Stimulated activated CD4-positive, alpha-beta T cell treated with anti-CD3 and anti-CD28 coated beads, Interleukin-4, amount 100 ng/mL, for 1 hour (primary cell): ENCODE measurements at places on chromosomes 12 and 14.

DNA sequence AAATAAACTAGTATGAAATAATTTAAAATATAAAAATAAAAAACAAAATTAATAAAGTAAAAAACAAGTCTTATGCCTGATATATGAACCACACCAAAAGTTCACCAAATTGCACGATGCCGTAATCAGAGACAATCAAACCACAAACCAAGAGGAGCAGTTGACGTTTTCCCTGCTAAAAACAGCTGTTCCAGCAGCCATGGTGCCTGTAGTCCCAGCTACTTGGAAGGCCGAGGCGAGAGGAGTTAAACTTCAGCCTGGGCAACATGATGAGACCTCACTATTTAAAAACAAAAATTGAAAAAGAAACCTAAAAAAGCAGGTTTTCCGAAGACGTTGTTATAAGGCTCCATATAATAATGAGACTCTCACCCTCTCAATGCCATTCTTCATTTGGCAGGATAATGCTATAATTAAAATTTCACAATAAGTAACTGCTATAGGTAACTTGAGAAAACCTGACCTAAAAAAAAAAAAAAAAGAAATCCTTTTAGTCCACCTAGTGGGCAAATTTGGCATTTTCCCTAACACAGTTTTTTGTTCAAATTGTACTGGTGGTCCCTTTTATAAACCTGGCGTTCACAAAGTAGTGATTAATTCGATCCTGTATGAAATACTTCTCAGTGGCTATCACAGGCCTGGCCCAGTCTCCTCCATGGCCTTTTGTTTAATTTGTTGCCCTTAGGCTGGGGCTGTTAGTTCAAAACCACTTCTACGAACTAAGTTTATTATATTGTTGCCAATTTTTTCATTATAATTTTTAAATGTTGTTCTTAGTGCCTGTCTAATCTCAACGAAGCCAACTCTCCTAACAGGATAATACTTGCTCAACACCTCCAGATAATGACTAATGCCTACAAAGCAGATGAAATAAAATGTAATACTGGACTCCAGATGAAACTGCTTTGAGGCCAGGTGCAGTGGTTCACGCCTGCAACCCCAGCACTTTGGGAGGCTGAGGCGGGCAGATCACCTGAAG is 62.1 kb downstream of the TNFAIP2 start:
- DNase-seq, result no peak

GRCh38 chr14:92481386-92481785 is 32.2 kb upstream of the RIN3 start:
- DNase-seq, result no peak

GRCh38 chr12:79402606-79403005 is 288.2 kb downstream of the PAWR start:
- DNase-seq, result no peak

DNA sequence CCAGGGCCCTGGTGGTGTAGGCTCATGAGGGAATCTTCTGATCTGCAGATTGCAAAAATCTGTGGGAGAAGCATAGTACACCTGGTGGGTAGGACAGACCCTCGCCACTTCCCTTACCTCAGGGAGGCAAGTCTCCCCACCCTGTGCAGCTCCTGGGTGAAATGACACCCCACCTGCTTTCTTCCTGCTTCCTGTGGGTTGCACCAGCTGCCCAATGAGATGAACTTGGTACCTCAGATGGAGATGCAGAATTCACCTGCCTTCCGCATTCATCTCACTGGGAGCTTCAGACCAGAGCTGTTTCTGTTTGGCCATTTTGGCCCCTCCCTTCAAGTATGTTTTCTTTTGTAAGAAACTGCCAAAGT is 4.7 kb downstream of the CLEC2D start:
- DNase-seq, result no peak

GRCh38 chr12:105020241-105020962 is 34.3 kb downstream of the NOPCHAP1 start:
- DNase-seq, result no peak

- DNase-seq, result no peak
These were observed 167.9 kb downstream of the PHETA1 start for GRCh38 chr12:111201036-111201435.

DNA sequence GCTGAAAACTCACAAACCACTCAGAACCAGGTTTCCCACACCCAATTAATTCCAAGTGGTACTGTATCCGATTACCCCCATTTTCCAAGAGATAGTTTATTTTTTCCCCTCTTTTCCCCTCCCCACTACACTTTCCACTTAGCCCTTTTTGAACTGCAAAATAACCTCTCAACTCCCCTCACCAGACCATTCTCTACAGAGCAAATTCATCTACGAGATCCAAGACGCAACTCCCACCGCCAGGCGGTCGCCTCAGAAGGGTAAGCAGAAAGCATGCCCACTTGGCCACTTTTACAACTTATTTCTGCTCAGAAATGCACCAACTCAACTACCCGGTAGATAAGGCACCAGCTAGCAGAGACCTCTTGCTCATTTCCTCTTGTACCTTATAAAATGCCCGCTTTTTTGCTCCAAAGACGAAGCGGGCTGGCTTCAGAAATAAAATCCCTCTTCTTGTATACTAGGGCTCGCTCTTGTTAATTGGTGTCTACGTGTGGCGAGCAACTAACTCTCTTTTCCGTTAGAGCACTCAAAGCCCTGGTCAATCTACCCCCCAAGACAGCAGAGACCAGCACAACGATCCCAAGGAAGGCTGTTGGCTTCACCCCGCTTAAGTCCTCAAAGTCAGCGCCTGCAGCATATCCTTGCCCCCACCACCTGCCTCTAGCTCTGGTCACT is 910 bp upstream of the SRP54 start:
- peak; percentile 40 for DNase-seq

DNA sequence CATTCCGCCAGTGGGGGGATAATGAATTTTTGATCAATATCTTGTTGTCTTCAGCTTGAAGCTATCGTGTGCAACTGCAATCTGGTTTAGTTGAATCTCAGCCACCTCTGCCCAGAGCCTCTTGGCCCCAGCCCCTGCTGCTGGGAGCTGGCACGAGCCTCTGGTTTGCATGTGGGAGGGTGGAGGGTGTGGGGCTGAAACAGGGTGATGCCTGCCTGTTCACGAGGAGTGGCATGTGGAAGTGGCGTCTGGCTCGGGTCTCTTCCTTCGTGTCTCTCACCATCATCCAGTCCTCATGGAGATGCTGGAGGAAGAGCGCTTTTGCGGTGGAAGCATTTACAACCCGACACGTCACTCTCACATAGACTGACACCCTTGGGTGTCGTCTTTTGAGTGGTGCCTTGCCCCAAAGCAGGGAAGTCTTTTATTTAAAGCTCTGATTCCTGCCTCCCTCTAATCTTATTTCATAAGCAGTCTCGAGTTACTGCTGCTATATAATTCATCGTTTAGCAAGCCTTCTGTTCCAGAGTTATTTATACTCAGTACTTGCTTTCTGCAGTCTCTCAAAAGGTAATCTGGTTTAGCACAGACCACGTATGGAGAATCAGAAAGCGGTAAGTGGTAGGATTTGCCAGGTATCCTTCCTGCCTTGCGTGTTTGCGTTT is 64.5 kb downstream of the AACS start:
- no peak for DNase-seq

GRCh38 chr12:67804168-67804567 is 155.6 kb downstream of the DYRK2 start:
- peak; percentile 38 for DNase-seq

DNA sequence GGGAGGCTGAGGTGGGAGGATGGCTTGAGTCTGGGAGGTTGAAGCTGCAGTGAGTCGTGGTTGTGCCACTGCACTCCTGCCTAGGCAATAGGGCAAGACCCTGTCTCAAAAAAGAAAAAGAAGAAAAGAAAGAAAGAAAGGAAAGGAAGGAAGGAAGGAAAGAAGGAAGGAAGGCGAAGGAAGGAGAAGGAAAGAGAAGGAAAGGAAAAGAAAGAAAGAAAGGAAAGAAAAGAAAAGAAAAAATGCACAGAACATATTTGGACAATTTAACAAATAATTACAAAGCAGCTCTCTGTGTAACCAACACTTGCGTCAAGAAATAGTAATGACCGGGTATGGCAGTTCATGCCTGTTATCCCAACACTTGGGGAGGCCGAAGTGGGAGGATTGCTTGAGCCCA is 35.8 kb upstream of the PTGR2 start:
- no peak for DNase-seq

DNA sequence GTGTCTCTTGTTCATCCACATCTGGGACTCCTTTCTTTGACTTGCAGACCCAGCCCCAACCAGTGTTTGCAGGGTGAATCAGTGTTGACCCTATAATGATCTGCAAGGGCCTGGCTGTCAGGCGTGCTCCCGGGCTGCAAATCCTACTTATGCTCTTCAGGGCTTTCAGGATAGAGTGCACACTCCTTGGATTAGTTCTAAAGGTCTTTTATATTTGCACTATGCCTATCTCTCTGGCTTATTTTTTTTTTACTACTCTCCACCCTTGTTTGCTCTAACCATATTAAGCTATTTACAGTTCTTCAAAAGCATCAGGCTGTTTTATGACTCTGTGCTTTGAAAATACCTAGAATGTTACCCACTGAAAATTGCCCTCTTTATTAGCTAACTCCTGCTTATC is 4.3 kb upstream of the PRICKLE1 start:
- DNase-seq, result no peak

GRCh38 chr12:31603546-31604009 is 12.6 kb upstream of the DENND5B start:
- DNase-seq, result no peak

- no peak for DNase-seq
These were observed 337.2 kb downstream of the RPS29 start for GRCh38 chr14:49249022-49249421.

DNA sequence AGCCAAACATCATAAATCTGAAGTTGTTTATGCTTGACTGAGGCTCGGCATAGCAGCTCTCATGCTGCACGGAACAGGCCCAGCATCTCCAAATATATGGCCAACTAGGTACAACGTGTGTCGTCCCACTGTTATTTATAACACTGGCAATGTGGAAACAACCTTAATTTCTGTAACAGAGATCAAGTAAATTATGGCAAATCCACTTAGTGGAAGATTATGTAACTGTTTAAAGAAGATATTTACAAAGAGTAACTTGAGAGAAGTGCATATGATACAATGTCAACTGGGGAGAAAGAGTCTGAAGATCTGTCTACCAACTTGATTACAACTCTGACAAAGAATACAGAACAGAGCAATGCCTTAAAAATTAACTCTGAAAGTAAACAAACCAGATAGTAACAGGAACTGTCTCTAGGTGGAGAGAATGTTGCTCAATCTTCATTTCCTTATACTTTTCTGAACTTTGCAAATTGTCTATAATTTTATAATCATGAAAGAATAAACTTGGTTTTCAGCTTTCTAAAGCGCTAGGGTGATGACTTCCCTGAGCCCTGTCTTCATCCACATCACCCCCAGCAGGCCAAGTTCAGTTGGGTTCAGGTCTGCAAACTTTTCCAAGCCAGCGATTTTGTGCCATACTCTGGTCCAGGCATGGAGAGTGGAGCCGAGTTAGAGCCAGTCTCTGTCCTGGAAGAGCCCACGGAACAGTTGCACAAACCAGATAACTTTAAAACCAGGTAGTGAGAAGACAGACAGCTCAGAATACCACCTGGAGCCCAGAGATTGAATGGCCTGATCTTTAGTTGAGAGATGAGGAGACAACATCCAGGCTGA is 44.3 kb upstream of the BDKRB2 start:
- no peak for DNase-seq

- peak; percentile 68 for DNase-seq
These were observed 28.2 kb upstream of the SMUG1 start for GRCh38 chr12:54216797-54217661.

DNA sequence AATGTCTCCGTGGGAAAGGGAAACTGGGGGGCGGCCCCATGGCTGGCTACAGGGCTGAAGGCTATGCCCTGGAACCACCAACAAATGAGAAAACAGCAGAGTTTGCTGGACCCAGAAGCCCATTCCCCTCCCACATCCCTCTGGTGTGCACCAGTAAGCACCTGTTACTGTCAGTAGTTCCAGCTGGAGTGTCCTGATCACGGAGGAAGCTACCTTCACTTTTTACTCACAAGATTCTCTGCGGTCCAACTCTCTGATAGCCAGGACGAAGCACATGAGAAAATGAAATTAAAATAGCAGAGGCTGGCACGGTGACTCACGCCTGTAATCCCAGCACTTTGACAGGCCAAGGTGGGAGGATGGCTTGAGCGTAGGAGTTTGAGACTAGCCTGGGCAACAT is 22.7 kb upstream of the MEG3 start:
- no peak for DNase-seq

DNA sequence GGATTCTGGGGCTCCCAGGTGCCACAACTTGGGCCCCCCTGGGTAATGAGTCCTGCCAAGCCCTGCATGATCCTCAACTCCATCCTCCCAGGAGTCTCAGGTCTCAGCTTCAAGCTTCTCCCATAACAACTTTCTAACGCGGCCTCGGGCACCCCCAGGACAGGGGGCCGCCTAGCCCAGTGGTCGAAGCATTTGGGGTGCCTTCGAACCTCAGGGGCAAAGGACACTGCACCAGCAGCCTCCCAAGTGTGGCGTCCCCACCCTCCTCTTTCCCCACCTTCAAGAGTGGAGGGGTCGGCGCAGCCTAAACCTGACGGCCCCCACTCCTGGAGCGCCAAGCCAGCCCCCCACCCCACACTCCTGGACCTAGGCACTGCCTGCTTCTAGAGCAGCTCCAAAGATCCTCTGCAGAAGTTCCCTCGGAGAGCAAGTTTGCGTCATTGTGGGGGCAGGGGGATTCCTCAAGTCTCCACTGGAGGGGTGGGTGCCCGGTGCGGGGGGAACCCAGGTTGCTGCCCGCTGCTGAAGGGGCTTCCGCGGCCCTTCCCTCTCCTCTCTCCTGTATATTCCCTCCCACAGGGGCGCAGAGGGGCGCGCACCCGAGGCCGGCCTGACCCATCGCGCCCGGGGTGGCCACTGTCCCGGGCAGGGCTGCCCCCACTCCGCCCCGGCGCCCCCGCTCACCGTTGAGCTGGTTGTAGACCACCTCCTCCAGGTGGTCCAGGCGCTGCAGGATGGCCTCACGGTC is 933 bp downstream of the GALNT9 start:
- no peak for DNase-seq

DNA sequence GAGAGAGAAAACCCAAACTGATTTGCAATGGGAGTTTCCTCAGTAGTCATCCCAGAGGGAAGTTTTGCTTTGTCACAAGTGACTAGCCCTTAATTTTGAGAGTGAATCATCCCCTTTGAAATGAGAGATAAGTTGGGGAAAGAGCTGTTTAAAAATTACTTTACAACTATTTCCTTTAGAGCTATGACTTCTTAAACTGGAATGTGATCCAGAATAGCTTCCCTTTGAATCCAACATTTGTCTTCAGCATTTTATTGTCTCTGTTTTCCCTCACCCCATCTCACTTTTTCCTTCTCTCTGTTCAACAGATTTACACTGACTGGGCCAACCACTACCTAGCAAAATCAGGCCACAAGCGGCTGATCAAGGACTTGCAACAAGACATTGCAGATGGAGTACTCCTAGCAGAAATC is 109.3 kb downstream of the NAV3 start:
- DNase-seq, result no peak
